ENCODE measurements at places on chromosomes 13 and 19.

DNA sequence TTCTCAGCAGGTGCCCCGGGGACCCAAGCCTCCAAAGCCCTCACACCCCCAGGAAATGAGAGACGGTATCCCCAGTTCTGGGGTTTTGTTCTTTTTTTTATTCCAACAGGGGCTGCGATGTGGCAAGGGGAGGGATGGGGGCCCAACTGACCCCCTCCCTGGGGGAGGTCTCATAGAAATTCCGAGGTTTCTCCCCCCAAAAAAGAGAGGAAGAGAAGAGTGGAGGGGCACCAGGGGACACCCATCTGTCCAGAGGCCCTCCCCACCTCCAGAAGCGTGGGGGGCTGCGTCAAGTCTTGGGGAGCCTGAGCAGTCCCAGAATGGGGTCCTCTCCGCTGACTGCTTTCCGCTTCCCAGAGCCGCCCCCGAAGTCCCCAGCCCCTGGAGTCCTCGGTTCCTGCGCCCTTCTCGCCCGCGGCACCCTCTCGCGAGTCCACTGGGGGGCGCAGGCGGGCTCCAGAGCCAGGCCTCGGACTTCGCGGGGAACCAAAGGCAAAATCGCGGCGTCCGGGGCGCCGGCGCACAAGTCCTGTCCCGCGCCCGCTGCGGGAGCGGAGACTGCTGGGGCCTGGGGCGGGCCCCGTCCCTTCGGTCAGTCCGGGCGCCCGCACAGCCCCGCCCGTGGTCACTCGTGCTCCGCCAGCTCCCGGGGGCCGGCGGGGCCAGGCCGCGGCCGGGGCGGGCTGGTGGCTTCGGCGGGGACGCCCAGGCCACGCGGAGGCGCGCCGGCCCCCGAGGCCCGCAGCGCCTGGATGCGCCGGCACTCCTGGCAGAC is 4.4 kb upstream of the ATP1A3 start:
- peak; percentile 10 for DNase-seq

DNA sequence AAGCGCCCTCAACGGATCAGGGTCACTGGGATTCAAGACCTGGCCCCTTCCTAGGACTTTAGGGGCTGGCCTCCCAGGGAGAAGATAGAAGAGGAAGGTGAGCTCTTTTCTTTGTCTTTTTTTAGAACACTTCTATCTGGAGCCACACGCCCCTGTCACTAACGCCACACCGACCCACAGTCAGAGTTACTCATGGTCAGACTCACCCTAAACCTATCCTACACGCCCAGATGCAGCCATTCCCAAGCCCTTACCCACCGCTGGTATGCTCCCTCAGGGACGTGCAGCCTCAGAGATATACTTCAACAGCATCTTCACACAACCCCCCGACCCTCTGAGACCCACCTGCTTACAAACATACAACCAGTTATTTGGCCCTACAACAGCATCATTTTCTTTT is 29.9 kb upstream of the MUC16 start:
- DNase-seq = no peak

GRCh38 chr13:46126056-46126455 is 21.2 kb upstream of the CPB2 start:
- DNase-seq = no peak

DNA sequence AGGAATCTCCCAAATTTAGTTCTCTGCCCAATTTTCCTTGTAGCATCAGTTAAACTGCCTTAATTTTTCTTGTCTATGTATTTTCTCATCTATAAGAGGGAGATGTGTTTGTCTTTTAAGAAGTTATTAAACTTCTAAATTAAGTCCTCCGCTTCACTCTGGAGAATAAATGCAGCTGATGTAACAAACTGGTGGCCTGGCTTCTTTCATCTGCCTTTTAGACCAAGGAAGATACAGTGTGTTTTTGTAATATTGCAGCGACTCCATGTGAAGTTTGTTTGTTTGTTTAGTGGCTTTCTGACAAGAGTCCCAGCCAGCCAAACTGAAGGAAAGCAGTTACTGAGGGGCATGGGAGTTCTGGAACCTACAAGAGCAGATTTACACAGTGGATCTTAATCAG is 56.4 kb downstream of the KLF12 start:
- no peak for DNase-seq

GRCh38 chr13:113633485-113633873 is 24.5 kb downstream of the ATP4B start:
- no peak for DNase-seq

DNA sequence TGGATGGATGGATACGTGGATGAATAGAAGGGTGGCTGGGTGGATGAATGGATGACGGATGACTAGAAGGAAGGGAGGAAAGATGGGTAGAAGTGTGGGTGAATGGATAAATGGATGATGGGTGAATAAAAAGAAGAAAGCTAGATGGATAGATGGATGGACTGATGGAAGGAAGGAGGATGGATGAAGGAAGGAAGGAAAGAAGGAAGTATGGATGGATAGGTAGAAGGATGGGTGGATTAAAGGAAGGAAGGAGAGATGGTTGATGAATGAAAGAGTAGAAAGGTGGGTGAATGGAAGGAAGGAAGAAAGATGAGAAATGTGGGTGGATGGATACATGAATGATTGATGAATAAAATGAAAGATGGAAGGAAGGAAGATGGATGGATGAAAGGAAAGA is 14.5 kb downstream of the ARHGEF18 start:
- DNase-seq = no peak

- no peak for DNase-seq
Measured at GRCh38 chr19:11061952-11062351, 27.3 kb upstream of the LDLR start.

DNA sequence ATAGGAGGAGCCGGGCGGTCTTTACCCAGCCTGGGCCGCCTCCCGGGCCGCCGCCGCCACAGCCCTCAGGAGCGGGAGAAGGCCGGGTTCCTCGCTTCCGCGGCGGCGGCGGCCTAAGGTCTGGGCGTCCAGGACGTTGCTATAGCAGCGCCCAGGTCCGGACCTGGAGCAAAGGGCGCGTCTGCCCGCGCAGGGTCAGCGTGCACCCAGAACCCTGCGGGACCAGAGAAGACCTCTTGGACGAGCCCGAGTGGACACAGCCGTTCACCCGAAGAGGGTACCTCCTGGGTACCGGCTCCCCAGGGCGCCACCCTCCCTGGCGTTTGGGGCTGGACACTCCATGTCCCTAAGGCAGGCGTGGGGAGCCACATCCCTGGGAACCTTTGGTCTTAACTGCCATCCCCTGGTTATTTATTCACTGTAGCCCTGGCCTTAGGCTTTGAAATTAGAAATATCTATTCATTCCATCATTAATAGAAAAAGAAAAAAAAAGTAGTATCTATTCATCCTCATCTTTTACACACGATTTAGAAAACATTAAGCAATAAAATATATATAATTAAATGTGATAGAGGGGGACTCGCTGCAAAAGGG is 2.4 kb downstream of the DZIP1 start:
- DNase-seq = peak; percentile 48

DNA sequence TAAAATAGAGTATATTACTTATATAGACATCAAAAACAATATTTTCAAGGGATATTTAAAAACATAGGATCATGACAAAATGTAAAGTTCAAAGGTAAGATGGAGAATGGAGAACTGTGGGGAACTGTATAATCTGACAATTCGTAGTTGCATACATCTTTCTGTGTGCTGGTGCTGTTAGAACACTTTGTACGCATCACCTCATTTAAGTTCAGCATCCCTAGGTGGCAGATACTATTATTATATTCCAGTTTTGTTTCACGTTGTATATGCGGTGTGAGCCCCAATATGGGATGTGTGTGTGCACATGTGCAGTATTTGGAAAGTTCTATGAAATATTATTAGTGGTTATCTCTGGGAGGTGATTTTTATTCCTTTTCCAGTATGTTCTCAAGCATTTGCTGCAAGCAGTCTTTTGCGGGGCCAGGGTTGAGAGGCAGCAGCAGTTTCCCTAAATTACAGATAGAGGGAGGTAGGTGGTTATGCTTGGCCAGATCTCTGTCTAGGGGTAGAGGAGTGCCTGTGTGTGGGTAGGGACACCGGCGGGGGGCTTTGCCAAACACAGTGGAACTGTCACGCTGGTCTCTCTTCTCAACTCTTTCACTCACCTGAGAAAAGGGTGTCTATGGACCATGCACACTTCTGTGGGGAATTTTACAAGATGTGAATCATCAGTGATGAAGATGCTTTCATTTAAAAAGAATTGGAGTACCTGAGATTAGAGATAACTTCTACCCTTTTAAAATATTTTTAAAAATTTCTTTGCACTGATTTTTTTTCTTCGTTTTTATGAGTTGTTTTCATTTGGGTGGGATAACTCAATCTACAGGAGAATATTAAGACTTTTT is 55.6 kb upstream of the ALOX5AP start:
- DNase-seq = no peak

DNA sequence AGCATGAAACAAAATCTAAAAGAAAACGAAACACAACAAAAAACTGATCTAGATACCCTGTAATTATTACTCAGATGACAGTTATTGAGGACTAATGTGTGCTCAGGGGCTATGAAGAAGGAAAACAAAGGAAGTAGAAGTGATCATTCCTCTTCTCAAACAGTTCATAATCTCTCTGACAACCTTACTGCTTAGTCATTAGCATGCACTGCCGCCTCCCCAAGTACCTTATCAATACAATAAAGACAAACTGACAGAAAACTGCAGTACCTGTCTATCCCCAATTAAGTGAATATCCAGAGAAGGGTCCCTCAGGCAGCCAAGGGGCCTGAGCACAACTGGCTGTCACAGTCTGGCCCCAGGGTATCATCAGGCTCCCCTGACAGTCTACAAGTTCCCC is 22.0 kb upstream of the POU4F1 start:
- DNase-seq = no peak

DNA sequence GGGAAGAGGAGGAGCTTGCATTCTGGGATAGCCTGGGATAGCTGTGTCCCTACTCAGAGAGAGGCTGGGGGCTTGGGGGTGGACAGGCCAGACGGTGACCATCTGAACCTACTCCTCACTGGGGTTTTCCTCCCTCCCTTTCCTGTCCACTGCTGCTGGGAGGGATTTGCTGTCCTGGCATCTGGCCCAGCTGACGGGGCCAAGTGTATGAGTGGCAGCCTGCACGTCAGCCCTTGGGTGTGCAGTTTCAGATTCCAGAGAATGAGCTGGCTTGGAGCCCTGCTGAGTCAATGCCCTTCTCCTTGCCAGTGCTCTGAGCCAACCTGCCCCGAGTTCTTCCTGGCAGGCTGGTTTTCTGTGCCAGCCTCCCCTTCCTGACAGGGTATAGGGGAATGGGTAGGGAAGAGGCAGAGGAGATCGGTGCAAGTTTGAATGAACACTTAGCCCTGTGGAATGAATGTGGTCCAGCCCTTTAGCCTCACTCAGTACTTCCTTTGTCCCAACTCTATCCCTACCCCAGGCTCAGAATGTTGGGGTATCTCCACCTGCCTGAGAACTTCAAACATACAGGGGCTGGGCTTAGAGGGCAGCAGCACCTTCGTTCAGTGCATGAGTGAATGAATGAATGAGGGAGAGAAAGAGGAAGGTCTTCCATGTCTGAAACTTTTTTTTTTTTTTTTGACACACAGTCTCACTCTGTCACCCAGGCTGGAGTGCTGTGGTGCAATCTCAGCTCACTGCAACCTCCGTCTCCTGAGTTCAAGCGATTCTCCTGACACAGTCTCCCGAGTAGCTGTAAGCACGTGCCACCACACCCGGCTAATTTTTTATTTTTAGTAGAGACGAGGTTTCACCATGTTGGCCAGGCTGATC is 1.8 kb upstream of the ANGPTL4 start:
- peak; percentile 97 for DNase-seq

- no peak for DNase-seq
Measured at GRCh38 chr13:44240611-44241145, 132.9 kb upstream of the SERP2 start.

DNA sequence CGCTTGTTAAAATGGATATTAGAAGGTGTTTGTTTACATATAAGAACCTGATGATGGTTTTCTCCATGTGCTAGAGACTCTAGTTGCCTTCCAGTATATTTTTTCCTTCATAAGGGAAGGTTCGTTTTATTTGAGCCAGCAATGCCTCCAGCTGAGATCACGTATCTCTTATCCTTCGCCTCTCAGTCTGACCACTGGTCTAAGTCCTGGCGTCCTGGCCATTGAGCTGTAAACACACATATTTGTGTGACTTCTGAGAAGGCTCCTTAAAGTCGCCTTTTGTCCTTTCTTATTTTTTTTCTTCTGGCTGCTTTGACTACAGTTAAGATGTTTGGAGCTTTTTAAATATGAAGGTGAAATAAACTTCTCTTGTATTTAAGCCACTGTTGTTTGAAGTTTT is 23.7 kb upstream of the GPR183 start:
- DNase-seq = no peak

- no peak for DNase-seq
Measured at GRCh38 chr13:45196622-45197021, 4.2 kb downstream of the KCTD4 start.

GRCh38 chr13:99469041-99469440 is 32.2 kb upstream of the TM9SF2 start:
- no peak for DNase-seq

- DNase-seq = no peak
Measured at GRCh38 chr13:94444826-94445225, 34.7 kb downstream of the DCT start.

GRCh38 chr19:33365691-33366090 is 7.8 kb upstream of the CEBPG start:
- no peak for DNase-seq

DNA sequence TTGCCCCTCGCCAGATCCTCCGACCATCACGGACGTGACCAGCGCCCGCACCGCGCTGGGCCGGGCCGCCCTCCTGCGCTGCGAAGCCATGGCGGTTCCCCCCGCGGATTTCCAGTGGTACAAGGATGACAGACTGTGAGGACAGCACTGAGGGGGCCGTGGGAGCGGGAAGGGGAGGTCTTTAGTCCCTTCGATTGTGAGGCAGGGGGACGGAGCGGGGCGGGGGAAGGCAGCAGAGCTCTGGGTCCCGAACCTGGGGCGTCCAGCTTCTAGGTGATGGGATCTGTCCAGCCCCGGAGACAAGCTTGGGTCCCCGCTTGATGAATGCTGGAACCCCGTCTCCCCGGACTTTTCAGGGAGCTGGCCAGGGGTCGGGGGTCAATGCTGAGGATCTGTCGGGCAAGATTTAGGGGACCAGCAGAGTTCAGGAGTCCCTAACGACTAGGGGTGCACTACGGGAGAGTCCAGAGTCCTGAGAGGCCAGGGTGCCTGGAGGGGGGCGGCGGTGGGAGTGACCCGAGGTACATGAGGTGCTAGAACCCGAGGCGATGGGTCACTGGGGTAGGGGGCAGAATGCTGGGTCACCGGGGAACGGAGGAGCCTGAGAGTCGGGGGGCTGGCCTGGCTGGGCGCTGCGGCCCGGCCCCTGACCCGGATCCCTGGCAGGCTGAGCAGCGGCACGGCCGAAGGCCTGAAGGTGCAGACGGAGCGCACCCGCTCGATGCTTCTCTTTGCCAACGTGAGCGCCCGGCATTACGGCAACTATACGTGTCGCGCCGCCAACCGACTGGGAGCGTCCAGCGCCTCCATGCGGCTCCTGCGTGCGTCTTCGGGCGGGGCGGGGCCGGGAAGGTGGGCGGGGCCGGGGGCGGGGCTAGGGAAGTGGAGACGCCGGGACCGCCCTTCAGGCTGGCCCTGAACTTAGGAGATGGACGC is 14.6 kb downstream of the VSIG10L start:
- DNase-seq = peak; percentile 30
